Amniotic stem cell (primary cell): ENCODE measurements at places on chromosomes 12 and 14.

DNA sequence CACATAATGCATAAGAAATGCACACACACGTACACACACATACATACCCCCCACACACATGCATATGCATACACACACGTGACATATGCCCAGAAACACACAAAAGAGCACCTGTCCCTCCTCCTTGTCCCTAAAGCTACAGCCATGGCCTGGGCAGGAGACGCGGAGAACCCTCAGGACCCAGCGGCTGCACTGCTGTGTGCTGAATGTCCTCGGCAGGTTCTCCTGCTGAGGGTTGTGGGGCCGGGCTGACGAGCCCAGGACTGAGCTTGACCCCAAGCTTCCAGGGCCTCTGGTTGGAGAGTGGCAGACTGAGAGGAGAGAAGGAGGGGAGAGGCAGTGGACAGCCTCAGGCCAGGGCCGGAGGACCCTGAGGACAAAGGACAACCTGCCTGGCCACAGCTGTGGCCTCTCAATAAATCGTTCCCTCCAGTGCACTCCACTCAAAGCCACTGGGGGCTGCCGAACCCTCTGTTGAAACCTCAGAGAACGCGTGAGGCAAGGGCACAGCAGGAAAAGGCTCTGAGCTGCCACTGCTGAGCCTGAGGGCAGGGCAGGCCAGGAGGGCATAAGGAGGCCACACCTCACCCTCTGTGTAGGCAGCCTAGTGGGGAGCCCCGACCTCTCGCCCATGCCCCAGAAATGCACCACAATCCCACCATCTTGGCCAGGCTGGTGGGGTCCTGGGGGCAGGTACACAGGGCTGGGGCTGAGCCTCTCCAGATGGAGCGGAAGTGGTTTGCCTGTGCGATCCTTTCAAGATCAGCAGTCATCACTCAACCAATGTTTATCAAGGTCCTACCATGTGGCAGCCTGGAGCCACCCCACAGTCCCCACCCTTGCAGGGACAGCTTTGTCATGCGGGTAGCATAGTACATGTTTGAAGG, 3.1 kb downstream of the CACNA2D4 start:
- no peak for DNase-seq

DNA sequence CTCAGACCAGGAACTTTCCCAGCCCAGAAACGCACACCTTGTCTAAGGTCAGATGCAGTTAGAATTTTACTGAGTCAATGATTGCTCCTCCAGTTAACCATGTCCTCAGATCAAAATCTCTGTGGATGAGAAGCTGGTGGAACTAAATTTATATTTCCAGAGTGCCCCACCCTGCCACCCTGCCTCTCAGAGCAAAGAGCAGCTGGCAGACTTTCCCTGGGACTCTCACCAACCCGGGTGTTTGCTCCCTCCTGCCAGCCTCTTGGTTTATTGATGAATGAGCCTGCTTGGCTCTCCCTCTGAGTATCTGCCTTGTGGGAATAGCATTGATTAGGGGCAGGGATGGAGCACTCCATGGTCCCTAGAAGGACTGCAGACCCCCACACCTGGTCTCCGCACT, 5.9 kb upstream of the KRT1 start:
- DNase-seq: no peak

DNA sequence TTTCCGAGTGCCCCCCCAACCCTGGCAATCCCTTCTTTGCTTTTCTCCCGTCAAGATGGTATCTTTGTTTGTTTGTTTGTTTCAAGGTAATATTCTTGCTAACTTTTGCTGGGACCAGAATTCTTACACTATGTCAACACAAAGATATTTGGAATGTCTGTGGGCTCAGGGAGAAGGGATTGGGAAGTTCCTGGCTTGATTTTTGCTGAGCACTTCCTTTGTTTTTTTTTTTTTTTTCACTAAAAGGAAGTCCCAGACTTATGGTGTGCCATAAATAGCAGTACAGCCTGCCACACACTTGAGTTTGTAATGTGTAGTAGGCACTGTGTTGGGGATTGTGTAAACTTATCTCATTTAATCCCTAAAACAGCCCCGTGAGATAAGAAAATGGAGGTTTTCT, 11.2 kb upstream of the RNU6-7 start:
- DNase-seq: no peak

DNA sequence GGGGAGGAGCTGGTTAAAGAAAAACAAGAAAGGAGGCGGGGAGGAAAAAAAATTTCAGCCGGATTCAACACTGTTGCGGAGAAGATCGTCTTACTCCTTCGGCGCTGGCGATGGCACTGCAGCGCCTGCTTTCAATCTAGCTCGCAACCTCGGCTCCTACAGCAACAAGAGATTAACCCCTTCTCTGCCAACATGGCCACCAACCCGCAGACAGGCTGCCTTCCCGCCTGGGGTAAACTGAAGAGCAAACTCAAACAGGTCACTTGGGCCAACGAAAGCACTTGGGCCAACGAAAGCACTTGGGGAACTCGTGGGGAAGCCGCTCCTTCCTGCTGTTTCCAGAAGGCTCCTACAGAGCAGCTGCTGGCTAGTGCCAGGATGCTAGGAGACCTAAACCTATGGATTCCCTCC, 73.7 kb downstream of the CIT start:
- peak; percentile 7 for DNase-seq

- DNase-seq: no peak
Measured at GRCh38 chr14:69363055-69363454, 35.0 kb downstream of the ERH start.

DNA sequence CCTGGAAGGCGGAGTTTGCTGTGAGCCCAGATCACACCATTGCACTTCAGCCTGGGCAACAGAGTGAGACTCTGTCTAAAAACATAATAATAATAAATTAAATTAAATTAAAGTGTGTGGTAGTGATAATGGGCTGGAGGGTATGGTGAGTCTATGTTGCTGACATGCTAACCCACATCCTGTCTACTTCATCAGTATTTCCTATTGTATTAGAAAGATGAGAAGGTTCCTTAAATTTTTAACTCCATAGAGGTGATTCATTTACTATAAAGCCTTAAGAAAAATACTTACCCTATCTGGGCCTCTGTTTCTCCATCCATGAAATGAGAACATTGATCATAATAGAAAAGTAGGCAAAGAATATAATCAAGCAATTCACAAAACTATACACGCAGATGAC, 280.5 kb downstream of the FBXL14 start:
- no peak for DNase-seq

- DNase-seq: no peak
Measured at GRCh38 chr14:38385836-38386235, 129.9 kb upstream of the CLEC14A start.

DNA sequence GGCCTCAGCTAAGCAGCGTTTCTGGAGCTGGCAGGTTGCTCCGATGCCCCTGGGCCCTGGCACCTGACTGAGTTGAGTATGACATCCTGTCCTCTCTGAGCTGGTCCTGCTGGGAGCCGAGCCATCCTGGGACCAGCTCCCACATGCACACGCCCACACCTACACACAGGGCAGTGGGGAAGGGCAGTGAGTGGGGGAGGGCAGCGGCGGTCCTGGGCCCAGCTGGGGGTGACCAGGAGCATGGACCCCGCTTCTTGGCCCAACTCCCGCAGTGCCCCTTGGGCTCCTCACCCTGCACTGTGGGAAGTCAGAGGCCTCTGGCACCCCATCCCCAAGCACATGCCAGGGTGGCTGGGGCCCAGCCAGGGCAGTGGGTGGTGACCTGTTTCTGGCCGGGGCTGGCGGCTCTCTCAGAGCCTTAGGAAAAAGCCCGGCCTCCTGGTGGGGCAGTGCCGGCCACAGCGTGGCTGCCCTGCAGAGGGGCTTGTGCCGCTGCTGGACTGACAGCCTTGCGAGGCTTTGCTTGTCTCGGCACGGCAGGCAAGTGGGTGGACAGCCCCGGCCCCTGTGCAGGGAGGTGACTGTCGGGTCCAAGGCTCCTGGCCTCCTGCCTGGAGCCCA, 5.9 kb upstream of the CRIP2 start:
- DNase-seq: no peak

DNA sequence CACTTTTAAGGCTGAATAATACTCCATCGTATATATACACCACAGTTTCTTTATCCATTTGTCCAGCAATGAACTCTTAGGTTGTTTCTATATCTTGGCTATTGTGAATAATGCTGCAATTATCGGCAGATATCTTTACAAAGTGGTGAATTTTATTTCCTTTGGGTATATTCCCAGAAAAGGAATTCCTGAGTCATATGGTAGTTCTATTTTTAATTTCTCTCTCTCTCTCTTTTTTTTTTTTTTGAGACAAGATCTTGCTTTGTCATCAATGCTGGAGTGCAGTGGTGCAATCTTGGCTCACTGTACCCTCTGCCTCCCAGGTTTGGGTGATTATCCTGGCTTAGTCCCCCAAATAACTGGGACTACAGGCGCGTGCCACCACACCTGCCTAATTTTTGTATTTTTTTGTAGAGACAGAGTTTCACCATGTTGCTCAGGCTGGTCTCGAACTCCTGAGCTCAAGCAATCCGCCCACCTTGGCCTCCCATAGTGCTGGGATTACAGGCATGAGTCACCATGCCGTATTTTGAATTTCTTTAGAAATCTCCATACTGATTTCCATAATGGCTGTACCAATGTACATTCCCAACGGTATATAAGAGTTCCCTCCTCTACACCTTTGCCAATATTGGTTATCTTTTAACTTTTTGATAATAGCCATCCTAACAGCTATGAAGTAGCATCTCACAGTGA, 98.4 kb downstream of the EFCAB11 start:
- peak; percentile 74 for DNase-seq

- no peak for DNase-seq
Measured at GRCh38 chr12:12612358-12612757, 682 bp downstream of the CREBL2 start.

GRCh38 chr14:103537175-103537990, 8.4 kb downstream of the TRMT61A start:
- no peak for DNase-seq

DNA sequence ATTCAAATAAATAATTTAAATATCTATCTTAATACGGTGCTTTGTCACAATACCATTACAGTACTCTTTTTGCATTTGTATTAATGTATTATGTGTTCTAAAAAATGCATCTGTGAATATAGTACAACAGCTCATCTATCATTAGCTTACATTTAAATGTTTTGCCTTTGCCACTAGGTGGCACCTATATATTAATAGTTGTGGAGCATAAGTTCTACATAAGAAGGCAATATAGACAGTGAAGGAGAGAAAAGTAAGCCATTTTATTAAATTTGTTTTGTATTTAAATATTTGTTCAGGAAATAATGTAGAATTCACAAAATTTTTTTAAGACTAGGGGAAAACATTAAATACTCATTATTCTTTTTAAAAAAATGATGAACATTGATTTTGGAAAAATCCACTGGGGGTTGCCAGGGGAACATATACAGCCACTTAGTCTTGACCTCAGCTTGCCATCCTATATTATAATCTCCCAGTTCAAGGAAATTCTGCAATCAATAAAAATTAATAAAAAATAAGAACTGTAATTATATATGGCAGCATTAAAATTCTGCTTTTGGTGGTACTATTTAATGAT, 9.8 kb downstream of the CCER1 start:
- DNase-seq: peak; percentile 48

- no peak for DNase-seq
Measured at GRCh38 chr14:36503771-36504741, 16.0 kb downstream of the NKX2-1 start.

DNA sequence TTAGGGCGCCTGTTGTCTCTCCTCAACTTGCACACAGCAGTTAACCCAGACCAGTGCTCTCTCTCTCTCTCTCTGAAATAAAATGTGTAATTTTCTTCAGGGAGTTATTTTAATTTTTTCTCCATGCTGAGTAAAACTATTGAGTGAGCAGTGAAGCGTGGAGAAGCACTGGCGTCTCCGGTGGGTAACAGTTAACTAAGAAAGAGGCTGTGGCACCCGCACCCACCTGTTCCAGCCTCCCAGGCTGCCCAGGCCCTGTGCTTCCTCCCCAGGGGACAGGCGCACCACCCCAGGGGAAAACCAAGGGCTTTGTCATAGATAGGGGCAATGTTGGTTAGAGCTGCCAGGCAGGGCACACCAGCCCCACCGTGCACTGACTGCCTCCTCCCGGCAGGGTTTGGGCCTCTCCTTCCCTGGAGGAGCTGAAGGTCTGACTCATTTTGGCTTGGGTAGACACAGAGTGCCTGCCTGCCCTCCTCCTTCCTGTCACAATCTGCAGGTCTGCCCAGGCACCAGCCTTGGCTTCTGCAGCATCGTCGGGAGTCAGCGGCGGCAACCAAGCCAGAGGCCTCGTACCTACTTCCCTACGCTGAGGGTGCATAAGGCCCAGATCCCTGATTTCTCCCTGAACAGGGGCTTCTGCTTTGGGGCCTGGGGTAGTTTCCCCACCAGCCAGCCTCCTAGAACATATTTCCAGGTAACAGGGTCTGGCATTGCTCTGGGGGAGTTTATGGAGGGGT, 3.9 kb downstream of the HOXC5 start:
- DNase-seq: no peak

DNA sequence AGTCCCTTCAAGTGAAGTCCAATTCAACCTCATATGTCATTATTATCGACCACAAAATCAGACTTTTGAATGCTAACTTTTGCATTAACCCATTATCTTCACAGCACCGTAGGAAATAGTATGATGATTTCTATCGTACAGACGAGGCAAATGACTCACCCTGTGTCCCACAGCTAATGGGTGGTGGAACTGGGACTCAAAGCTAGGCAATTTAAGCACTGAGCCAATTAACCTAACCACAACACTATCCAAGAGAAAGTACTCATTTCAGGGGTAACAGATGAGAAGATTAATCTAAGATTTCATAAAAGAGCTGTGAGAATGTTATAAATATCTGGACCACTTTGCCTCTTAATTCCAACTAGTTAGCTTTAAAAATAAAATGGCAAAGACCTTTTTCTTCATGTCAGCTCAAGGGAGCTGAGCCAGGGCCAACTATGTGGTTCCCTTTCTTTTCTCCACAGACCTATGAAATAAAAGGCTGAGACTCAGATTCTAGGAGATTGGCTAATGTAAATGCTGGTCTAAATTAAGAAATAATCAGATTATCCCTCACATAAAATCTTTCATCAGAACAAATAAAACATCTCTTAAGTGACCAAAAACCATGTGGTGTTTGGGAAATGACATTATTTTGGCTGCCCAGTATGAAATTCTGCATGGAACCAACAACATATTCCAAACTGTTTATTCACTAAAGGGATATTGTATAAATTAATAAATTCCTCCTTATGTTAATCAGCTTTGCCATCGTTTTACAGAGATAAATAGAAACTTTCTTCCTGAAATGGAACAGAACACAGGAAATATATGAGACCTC, 4.9 kb downstream of the PTGER2 start:
- no peak for DNase-seq

GRCh38 chr14:74861734-74862090, 14.2 kb downstream of the PROX2 start:
- no peak for DNase-seq

- DNase-seq: no peak
Measured at GRCh38 chr14:99395909-99396530, 84.6 kb downstream of the SETD3 start.

DNA sequence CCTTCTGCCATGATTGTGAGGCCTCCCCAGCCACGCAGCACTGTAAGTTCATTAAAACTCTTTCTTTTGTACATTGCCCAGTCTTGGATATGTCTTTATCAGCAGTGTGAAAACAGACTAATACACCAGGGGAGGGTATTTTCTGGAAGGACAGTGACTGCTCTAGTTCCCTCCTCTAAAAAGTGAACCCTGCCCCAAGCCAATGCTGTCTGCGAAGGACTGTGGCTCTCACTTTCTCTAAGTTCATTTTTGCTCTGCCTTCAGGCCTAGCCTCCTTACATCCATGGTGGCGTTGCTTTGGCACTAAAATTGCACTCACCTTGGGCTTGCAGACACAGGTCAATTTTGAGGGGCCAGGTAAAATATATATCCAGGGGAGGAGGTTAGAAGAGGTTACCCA, 323.0 kb downstream of the VRK1 start:
- no peak for DNase-seq

- no peak for DNase-seq
Measured at GRCh38 chr14:77058117-77058516, 29.6 kb upstream of the IRF2BPL start.

- no peak for DNase-seq
Measured at GRCh38 chr14:104096751-104097700, 11.5 kb downstream of the ASPG start.
